ENCODE measurements at places on chromosomes 11 and 22. TPM values are rescaled to one million over a fixed set of nuclear protein-coding genes. Genes with fewer than 3 reads are reported as not detected.

The POU2AF3 gene
- polyA plus RNA-seq, result 9.9 TPM

- no peak for DNase-seq
These were observed 37.6 kb upstream of the CEP295 start for GRCh38 chr11:93623920-93624319.

- DNase-seq, result no peak
These were observed 6.8 kb downstream of the NHERF4 start for GRCh38 chr11:119192111-119192510.

- DNase-seq, result no peak
These were observed 49.2 kb downstream of the PAK1 start for GRCh38 chr11:77424644-77425043.

Data from hepatocyte (in vitro differentiated cells).